ENCODE measurements at places on chromosomes 11 and 22.

DNA sequence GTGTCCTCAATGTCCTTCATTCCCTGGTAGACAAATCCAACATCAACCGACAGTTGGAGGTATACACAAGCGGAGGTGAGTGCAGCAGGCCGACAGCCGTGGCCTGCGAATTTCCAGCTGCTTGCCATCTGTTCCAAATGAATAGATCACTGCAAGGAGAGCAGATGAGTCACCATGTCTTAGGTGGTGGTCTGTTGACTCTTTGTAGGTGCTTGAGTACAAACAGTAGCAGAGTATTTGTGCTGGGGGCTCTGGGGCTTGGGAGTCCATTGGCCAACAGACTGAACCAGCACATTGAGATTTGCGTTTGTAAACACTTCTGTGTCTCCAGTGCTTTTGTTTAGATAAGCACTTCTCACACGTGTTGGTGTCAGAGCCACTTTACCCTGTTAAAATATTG, 21.1 kb downstream of the EIF3L start:
- no peak for DNase-seq

DNA sequence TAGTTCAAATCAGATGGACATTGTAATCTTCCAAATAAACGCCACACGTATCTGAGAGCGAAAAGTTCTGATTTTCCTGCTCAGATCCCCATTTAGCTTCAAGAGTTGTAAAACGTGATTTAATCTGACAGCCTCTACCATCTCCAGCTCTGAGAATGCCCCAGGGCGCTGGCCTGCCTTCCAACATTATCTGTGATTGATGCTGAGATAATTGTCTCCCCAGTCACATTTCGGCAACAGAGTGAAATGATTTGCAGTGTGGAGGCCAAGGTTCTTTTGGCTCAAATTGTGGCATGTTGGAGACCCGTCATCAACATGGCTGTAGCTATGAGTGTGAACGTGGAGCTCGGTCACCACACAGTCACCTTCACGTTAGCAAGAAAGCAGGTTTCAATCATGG, 283.4 kb downstream of the BRD1 start:
- no peak for DNase-seq

GRCh38 chr22:47411006-47411405, 648.6 kb downstream of the TBC1D22A start:
- no peak for DNase-seq

DNA sequence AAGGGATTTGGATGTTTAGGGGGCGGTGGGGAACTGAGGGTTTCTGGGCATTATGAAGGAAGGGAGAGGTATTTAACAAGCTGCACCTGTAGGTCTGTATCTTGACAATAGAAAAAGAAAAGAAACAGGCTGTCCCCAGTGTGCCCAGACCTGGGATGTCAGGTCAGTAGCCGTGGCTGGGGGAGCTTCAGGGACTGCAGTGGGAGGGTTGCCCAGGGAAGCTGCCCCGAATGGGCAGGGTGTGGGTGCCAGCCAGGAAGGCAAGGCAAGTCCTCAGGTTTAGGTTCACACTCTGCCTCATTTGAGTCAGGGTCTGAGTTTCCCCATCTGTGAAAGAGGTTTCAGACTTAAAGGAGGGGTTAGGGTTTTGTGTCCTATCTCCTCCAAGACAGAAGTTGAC, 1.5 kb downstream of the INPP5J start:
- DNase-seq: no peak

DNA sequence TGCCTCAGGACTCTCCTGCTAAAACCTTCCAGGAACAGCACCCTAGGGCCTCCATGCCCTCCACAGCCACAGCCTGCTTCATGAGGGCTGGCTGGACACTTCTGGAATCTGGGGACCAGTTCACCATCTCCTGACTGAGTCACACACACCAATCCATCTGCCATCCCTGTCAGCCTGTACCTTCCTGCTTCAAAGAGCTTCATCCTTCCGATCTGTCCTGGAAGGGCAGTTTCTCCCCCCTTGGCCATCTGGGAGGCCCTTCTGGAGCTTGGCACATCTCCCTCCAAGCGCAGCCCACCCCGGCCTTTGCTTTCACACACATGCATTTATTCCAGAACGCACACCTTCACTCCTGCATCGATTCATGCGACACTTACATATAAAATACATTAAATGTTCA, 13.0 kb downstream of the APBB1 start:
- DNase-seq: no peak

DNA sequence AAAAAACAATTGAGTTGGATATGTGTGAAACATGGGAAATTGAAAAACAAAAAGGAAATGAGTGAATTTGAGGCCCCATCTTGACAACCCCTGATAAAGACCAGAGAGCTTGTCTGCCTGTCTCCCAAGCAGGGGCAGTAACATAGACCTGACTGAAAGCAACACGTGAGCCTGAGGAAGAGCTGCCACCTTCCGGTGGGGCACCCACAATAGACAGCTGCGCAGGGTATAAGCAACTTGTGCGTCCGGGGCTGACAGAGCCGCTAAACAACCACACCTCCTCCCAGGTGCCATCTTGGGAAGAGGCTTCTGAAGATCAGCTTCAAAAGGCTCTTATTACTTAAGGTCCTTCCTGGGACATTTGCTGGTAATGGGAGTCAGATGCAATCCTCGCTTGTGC, 166.8 kb downstream of the NTM start:
- no peak for DNase-seq

- no peak for DNase-seq
These were observed 29.6 kb downstream of the ZBED4 start for GRCh38 chr22:49883294-49883640.

- no peak for DNase-seq
These were observed 2.1 kb downstream of the ADAMTS8 start for GRCh38 chr11:130426223-130426836.

GRCh38 chr11:113473983-113474361, 1.2 kb downstream of the DRD2 start:
- DNase-seq: no peak

DNA sequence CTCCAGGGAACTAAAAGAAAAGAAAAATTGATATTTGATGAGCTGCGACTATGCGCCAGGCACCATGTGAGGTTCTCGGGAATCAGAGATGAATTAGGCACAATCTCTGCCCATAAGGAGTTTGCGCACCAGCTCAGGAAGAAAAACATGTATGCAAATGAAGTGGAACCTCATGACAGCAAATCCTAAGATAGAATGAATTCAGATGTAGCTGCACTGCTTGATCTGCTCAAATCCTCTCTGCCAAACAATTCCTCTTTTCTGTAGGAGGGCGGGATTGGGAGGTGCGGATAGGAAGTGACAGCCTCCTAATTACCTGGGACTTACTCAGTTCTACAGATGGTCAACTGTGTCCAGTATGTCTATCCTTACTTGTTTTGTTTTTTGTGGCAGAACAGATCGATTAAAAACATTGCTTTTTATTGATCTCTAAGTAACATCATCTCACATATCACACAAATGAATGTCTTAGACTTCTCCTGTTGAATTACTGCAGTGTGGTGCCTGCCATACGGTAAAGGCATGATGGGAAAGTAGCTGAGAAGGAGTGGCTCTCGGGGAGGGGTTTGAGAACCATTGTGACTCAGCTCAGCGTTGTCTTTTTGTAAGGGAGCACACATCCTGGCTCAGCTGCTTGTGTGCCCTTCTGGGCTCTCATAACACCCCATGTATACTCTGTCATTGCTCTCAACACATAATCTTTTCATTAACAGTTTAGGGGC, 13.9 kb downstream of the CRTAM start:
- DNase-seq: no peak

- DNase-seq: no peak
These were observed 16.6 kb upstream of the STK33 start for GRCh38 chr11:8610532-8611116.

DNA sequence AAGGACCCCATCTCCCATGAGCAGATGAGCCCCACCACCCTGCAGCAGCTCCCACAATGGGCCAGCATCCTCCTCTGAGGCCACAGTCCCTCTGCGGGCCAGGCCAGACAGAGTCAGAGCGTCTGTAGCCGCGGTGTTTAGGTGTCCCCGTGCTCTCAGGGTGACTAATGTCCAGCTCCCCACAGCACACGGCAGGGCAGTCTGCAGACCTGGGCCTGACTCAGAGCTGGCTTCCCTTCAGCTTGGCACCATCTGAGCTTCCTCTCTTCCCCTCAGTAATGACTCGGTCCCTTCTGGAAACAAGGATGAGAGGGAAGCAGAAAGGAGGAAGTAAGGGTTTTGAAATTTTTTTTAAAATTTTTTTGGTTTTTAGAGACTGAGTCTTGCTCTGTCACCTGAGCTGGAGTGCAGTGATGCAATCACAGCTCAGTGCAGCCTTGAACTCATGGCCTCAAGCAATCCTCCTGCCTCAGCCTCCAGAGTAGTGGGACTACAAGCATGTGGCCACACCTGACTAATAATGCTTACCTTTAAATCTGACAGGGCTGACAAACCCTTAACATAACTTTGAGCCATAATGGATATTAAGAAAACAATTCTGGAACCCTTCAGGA, 28.5 kb downstream of the LRRC74B start:
- no peak for DNase-seq

- no peak for DNase-seq
These were observed 12.4 kb downstream of the GLYATL2 start for GRCh38 chr11:58832056-58832645.

GRCh38 chr11:116130122-116130521, 625.9 kb upstream of the CADM1 start:
- no peak for DNase-seq

DNA sequence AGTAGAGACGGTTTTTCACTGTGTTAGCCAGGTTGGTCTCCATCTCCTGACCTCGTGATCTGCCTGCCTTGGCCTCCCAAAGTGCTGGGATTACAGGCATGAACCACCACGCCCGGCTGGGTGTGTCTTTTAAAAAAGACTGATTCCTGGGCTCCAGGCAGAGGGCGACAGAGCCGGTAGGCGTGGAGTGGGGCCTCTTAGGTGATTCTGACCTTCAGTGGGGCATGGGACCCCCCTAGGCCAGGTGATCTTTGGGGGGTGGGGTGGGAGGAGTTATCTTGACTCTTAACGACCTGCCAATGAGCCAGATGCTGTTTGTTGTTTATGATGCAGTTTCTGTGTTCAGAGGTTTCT, 12.9 kb upstream of the SORL1-AS1 start:
- no peak for DNase-seq

DNA sequence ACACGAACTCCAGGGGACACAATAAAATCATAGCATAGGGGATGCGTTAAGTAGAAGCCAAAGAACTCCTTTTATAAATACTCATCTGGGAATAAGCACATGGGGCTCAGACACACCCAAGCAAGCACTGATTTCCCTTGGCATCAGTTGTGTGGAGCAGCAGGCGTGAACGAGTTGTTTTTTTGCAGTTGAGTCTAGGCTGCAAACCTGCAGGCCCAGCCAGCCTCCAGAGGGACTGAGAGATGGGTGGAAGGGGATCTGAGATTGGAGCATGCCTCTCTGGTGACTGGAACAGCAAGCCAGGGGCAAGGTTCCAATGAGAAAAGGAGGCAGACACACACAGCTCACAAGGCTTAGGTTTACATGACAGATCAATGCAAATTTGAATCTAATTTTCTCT, 27.4 kb upstream of the SEZ6L start:
- no peak for DNase-seq

DNA sequence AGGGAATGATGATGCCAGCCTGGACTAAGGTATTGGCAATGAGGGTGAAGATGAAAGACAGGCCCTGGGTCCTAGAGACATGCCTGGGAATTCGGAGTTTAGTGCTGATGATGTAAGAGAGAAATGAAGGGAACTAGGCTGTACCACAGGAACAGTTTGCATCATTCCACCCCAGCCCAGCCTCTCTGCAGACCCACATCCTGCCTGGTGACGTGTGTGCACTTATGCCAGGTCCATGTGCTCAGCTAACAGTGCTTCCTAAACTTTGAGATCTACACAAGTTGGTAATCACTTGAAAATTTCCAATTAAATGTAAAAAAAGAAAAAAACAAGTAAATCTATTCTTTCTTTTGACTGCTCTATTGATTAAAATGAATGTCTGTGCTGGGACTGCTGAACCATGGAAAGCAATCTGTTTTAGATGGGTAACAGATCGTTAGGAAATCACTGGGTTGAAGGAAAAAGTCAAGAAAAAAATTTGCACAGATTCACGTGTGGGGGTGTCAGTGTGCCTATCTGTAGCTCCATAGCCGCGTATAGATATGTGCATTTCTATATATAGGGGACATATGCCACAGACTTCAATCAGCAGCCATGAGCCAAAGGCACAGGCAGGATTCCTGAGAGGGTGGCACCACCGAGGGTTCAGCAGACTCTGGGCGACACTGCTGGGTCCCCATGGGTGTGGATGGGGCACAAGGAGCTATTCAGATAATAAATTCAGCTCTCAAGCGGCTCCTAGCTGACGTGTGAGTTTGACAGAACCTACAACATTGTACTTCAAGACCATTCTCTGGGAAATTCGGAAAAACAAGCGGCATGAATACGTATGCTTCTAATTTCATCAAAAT, 131.1 kb upstream of the OPCML start:
- DNase-seq: no peak

DNA sequence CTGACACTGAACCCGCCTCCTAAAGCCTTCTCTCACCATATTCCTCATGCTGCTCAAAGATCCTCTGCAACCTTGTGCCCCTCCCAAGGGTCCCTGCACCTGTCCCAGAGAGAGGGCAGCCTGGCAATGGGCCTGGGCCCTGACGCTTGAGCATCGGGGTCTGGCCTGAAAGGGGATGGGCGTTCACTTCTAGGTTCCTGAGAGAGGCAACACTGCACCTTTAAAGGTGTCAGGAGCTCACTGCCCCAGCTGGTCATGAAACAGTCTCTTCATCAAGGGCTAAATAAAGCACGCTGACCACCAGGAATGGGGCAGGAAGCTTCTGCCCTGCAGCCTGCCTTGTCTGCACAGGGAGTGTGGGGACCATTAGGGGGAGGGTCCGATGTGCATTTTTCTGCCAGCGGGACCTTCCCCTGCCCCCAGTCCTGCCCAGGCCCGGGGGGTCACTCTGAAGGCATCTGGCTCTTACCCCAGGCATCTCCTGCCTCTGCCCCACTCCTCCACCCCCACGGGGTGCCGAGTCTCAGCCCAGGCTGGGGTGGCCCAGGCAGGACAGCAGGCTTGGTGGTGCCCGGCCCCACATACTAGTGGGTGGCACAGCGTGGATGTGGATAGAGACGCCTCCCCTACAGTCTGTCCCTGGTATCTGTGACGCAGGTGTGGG, 3.5 kb downstream of the C11orf21 start:
- DNase-seq: no peak

GRCh38 chr22:35359380-35360065, 21.4 kb upstream of the HMOX1 start:
- DNase-seq: no peak

- no peak for DNase-seq
These were observed 219.1 kb upstream of the CCDC179 start for GRCh38 chr11:23079382-23079813.

DNA sequence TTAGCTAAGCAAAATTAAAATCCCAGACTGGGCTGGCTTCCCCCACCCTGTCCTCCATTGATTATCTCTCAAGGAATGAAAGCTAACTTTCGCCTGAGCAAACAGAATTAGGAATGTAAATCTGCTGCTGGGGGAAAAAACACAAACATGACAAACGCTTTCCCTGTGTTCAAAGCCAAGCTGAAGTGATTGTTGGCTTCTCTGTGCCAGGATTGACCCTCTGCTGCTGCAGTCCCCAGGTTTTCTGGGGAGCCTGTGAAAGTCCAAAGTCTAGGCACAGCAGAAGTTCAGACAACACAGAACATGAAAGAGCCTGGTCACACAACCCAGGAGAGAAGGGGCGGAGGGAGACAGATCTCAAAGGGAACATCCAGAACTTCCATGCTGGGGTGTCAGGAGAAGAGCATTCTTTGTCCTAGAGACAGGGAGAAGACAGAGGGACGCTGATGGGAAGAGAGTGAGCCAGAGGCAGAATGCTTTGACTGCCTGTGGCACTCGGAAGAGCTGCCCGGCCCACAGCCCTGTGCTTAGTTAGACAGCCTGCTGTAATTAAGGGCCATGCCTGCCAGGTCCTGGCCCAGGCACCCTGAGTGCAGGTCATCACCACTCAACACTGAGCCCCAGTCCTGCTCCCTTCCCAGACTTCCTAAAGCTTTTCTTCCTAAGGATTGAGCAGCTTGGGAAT, 6.9 kb downstream of the PATZ1 start:
- DNase-seq: no peak
